ENCODE measurements at places on chromosomes 12 and 14.

DNA sequence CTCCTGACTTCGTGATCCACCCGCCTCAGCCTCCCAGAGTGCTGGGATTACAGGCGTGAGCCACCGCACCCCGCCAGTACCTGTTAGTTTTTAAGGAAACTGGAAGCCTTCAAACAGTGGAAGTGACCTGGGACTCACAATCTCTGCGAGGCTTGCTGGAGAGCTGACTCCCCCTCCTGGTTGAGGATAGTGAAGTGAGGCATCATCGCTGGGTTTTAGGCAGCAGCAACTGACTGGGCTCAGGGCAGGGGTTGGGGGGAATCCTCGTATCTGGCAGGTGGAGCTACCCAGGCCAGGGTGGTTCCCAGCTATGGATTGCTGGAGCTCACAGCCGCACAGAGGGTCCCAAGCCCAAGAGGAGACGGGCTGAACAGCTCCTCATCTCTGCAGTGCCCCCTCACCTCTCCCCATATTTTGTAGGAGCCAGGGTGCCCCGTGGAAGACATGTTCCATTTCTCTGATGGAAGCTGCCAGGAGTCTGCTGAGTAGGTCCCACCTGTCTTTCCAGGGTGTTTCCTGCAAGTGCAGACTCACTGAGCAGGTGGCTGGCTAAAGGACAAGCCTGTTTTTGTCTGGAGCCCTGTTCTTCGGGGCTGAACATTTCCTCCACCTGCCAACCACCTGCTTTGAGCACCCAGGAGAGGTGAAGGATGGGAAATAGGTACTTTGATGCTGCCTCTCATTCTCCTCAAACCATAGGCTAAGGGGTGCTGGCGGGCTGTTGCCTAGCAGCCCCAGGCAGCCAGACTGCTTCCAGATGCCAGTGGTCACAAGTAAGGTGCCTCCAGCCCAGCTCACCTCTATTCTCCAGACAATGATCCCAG lies 3.1 kb downstream of the AVIL start:
- no peak for DNase-seq

DNA sequence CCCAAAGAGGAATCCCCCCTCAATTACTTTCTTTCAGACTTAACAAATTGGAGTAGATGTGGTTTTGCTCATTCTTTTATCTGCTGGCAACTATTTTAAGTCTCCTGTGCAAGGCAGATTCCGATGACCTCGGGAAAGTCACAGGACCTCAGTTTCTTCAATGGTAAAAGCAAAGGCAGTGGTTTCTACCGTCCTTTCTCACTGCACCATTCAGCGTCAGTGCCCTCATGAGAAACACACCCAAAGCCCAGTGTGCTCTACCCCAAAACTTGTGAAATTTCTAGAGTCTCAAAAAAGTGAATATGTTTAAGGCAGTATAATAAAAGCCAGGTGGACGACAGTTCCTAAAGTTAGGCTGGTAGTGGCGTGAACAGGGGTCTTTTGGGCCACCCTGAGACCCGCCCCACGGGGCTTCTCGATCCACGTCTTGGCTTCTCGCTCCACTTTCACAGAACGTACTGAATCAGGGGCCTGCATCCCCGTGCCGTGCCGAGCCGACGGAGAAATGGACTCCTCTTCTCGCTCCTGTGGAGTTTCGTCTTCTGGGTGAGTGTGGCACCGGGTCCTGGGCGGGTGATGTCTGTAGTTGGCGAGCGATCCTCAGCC lies 1.3 kb upstream of the ARHGAP5 start:
- DNase-seq: no peak

DNA sequence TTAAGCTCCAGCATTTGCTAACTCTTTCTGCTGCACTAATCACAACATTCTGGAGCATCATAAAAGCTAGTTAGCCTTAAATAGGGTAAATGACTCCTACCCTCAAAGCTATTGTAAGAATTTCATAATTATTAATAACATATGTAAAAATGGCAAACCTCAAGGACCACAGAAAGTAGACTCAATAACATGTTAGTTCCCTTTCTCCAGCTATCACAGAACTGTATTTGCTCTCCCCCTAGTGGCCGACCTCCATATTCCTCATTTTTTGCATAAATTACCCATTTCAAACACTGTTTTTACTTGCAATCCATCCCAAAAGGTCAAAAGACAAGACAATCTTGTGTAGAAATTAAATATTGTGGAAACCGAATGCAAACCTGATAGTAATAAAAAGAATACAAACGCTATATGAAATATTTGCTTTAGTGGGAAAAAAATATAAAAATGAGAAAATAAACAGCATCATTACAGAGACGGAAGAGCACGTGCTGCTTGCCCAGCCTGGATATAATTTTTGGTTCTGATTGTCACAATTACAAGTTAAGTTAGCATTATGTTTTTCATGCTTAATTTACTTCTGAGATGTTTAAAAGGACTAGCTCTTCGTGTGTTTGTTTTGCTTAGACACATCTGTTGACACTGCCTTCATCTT lies 97.9 kb downstream of the RERGL start:
- peak; percentile 28 for DNase-seq

DNA sequence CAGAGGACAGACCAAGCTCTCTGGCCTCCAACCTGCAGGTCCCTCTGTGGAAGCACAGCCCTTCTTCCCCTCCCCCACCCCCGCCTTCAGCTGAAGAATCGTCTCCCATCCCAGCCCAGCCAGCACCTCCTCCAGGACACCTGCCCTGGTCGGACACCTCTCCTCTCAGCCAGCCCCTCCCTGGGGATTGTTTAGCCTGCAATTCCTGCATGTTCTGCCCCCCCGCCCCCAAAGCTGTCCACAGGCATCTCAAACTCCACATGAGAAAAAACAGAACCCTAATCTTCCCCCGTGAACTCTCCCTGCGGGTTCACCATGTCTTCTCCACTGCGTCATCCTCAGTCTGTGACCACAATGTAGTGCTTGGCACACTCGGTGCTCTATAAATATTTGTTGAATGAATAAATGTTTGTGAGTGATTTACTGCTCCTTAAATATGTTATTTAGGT lies 24.1 kb downstream of the PRIMA1 start:
- no peak for DNase-seq

DNA sequence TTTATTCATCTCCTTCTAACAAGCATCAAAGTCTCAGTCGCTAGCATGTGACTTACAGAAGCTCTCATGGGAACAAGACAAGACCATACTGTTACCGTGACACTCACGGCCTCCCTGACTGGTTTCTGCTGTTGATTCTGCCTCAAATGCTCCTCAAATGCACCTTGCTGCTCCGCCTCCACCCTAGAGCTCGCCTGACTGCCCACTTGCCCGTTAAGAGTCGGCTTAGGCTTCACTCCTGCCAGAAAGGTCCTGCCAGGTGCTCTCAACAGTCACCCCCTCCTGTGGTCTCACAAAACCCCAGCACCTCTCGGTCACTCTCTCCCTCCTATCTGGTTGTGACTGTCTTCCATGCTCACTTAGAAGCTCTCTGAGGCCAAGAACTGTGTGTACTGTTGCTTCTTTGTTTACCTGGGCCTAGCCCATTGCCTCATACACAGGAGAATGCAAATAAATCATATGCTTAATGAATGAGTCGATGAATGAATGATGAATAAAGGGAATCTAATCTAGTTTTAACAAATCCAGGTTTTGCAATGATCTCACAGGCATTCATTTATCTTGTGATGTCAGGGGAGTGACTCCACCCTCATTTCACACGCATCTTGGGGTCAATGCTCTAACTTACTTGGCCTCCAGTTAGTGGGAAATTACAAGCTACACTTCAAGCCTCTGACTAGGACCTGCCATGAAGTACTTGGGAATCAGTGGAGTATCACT lies 41.3 kb downstream of the SSH1 start:
- DNase-seq: no peak

DNA sequence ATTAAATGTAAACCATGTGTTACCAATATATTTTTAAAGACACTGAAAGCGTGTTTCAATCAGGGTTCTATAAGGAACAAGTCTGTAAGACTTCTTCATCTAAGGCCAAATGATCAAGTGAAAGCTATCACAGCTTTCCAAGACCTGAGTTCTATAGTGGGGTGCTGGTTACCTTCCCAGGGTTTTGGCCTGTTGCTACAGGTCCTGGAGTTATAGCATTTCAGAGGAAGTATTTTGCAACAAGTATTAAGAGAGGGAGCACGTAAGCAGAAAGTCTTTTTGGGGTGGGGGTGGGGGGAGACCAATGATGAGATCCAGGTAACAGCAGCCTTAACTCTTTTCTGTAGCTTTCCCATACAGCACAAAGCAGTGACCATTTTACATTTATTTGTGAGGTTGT lies 43.8 kb downstream of the FOXN3 start:
- no peak for DNase-seq

DNA sequence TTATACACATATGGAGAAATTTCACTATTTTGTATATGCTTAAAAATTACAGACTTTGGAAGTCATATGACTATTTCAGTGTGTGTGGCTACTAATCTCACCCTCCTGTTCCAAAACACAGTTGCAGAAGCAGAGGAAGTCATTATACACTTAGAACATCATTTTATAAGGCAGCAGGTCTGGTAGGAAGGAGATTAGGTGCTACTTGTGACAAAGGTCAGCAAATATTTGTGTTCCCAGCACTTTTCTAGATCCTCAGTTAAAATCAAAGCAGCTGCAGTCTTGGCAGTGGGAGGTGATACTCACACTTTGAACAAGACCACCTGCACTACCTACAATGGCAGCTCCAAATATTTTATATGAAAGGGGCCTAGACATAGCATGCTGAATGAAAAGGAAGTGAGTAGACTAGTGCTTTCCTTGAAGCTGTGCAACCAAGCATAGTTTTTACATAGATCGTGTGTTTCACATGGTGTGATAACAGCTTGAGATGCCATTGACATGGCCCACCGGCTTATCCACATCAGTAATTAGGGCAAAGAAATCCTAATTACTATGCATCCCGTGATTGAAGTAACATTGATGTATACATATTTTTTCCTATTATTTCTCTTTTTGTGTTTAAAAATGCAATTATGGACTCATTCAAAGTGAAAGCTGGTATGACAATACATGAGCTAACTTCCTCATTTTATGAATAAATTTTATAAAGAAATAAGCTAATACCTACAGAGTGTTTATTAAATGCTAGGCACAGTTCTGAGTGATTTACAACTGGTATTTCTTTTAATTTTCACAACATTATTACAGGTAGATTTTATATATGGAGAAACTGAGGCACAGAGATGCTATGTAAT lies 5.3 kb downstream of the GYS2 start:
- DNase-seq: no peak

DNA sequence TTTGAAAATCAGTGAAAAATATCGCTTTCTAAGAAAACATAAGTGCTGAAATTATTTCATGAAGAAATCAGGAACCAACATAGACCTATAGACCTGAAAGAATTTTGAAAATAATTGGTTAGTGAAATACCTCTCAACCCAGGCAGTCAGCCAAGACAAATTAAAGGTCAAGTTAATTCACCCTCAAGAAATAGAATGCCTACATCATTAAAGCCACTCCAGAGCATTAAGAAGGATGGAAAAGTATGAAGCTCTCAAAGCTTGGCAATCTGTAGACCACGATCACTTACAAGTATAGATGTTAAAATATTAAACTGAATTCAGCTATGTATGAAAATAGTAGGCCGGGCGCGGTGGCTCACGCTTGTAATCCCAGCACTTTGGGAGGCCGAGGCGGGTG lies 48.3 kb downstream of the SFSWAP start:
- DNase-seq: no peak

GRCh38 chr14:101147848-101148247 lies 244.3 kb upstream of the RTL1 start:
- DNase-seq: no peak

DNA sequence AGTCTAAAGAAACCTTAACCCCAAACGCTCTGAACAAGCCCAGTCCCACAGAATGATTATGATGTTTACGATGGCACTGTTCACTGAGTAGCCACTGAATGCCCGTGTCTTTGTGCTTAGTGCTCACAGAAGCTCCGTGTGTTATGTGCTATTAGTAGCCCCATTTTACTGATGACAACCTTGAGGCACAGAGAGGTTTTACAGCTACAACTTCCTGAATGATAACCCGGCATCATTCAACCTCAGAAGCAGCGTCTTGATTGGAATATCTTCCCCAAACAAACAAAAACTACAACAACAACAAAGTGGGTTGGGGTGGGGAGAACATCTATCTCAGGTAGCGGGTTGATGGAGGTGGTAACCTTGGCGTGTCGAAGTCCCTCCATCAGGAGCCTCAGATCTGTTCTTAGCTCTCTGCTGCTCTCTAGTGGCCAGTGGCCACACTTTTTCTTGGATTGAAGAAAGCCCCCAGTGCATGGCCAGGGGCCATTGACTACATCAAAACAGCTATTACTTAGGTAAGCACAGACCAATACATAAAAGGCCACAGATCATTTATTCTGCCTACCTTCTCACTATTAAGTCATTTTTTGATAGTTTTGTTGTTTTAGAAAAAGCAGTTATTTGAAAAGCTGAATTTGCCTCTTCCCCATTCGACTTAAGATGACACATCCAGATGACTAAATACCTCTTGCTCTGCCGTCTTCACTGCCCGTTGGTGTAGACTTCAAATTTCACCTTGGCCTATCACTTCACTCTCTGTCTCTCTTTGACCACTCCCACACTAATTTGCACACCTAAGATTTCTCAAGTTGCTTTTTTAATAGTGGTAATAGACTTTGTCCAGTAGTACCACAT lies 376.9 kb downstream of the GALC start:
- peak; percentile 65 for DNase-seq

GRCh38 chr14:89963288-89963978 lies 7.7 kb downstream of the TDP1 start:
- DNase-seq: no peak

- DNase-seq: peak; percentile 40
Measured at GRCh38 chr12:109736552-109737108, 23.0 kb downstream of the FAM222A start.

- peak; percentile 18 for DNase-seq
Measured at GRCh38 chr14:94123296-94123695, 6.1 kb downstream of the IFI27L2 start.

DNA sequence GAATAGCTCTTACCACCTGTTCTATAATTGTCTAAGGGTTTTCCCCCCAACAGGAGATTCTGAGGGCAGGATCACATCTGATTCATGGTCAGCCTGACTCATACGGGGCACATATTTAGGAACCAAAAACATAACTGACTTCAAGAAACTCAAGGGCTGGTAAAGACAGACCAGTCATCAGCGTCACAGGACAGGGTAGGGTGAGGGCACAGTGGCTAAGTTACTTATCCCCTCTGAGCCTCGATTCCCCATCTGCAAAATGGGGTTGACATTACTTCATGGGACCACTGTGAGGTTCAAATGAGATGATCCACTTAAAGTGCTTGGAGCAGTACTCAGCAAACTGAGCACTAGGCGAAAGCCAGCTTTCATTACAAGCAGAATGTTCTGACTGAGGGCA lies 606 bp downstream of the CINP start:
- peak; percentile 72 for DNase-seq

- DNase-seq: no peak
Measured at GRCh38 chr12:71503579-71504391, 64.2 kb downstream of the LGR5 start.

- no peak for DNase-seq
Measured at GRCh38 chr14:89336338-89336737, 80.7 kb downstream of the FOXN3 start.

DNA sequence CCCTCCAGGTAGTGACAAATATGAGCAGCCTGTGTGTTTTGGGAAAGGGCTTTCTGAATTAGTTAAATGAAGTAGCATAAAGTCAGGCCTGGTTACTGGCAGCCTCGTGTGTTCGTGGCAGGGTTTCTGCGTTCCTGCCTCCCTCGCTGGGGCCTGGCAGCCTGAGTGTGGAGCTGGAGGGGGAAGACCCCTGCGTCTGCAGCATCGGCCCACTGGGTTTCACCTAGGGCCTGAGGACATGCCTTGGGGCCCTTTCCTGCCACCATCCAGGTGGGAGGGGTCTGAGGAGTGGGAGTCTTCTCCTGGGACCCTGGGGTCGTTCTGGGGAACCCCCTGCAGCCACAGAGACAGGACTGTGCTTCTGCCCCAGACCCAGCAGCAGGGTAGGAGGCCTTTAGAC lies 20.4 kb upstream of the AMN start:
- DNase-seq: no peak
